ENCODE measurements at places on chromosomes 5 and 9.
A peak's percentile ranks its signal among the peaks of the same experiment; 100 is the strongest.

DNA sequence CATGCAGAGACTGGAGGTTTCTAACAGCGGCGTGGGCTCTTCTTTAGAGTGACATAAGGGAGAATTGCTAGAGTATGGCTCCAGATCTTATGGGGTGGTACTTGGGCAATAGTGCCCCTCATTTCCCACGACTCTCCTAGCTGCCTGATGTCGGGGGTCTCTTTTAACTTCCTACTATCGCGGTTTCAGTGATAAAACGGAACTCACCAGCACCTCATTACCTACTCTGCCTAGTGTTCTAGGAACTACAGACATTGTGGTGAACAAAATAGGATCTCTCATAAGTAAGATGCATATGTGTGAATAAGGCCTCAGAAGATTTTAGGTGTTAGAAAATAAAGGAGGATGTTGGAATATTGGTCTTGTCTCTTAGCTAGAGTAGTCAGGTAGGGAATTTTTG, 1.1 kb downstream of the ICE1 start:
- no peak for DNase-seq

DNA sequence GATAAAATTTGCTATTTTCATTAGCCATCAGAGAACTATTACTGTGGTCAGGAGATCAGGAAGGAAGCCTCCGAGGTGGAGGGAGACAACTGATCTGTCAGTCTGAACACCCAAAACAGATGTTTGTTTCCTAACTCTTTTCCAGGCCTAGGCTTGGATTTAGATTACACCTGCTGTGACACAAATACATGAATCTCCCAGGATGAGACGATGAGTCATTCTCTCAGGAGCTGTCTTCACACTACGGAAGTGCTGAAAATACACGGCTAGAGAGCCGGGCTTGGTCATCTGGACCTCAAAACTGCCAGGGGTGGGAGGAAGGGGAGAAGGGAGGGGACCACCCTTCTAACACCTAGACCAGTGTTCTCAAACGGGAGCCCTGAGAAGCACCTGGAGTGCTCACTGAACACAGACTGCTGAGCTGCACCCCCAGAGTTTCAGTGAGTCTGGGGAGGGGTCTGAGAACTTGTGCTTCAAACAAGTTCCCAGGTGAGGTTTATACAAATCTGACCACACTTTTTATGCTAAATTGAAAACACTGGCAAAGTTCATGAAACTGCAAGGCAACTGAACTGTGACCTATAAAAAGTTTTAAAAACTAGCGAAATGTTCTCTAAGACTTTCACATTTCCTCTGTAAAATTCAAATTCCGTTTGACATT, 80.3 kb upstream of the EQTN start:
- no peak for DNase-seq

GRCh38 chr9:131264231-131264630, 12.1 kb downstream of the FAM78A start:
- no peak for DNase-seq

- DNase-seq = no peak
These were observed 696.9 kb upstream of the C9orf72 start for GRCh38 chr9:28270156-28270555.

DNA sequence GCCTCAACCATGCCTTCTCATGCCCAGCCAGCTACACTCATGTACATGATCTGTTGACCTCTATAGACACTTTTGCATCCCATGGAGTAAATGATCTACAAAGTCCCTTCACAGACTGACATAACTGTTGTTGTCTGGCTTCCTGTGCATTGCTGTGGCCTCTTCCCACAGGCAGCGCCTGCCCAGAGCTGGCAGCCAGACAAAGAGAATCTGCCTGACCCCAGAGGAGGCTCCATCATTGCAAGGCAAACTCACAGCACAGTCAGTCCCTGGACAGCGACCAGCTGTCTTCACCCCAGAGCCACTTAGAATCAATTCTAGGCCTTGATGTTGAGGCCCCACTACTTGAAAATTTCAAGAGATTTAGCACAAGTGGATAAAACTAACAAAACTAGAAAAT, 65.5 kb downstream of the INSYN2B start:
- no peak for DNase-seq

DNA sequence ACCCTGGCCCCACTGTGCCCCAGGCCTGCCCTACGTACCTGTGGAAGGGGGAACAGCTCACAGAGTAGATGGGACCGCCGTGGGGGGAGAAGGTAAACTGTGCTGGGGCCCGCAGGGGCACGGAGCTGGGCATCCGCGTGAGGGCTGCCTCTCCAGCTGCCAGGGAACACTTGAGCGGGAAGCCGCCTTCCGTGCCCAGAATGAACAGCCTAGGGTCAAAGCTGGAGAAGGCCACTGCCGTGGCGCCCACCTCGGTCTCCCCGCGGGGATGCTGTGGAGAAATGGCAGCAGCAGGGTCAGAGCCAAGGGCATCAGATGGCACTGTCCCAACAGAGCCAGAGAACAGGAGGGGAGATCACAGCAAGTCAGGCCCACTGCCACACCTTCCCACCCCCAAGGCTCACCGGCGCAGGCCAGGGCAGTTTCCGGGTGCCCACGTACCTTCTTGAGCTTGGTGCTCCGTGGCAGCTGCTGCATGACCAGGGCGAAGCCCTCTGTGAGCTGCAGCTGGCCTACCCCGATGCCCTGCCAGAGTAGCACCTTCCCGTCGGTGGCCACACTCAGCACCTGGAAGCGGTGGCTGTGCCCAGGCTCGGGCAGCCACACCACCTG, 21.9 kb downstream of the DYNC2I2 start:
- DNase-seq = no peak

DNA sequence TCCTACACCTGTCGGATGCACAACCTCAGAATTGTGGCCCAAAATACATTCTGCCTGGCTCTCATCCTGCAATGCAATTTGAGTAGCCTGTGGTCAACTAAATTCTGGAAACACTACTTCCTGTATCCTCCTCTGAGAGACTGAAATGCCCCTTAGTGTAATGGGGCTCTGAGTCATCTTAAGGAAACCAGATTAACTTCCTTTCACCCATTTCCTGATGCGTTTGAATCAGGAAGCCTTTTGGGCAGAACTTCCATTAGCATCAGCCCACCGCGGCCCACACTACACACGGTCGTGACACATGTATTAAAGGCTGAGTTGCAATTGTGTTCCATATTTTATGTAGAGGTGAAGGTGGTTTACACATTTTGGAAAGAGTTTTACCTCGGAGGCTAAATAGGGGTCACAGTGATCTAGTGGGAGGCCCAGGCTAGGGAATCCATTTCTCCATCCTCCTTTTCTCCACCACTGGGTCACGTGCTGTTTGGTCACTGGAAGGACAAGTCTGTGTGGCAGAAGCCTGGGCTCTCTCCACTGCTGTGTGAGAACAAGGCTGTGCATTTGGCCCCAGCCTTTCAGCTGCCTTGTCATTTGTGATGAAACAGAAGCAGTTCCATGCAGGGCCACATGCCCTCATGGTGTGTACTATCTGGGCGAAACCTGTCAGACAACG, 55.9 kb downstream of the DAP start:
- DNase-seq = no peak

DNA sequence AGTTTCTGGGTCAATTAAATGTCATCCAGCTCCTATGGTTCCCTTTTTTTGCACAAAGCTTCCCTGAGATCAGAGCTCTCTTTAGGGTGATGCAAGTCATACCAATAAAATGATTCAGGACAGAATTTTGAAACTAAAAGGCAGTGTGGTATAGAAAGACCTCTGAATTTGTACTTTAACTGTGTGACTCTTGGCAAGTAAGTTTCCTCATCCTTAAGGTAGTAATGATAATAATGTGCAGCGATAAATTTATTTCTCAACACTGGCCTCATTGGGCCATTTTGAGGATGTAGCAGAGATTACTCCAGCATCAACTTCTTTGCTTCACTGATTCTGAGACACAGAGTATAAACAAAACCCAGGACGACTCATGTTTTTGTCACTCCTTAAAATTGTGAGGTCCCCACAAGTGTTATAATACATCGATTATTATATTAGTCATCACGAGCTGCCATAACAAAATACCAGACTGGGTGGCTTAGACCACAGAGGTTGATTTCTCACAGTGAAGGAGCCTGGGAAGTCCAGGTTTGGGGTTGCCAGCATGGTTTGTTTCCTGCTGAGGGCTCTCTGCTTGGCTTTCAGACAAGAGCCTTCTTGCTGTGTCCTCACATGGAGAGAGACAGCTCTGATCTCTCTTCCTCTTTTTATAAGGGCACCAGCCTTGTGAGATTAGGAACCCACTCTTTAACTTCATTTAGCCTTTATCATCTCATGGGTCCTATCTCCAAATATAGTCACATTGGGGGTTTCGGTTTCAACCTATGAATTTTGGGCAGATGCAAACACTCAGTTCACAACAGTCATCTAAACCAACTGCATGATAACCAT, 293.0 kb downstream of the ZNF608 start:
- DNase-seq = no peak

DNA sequence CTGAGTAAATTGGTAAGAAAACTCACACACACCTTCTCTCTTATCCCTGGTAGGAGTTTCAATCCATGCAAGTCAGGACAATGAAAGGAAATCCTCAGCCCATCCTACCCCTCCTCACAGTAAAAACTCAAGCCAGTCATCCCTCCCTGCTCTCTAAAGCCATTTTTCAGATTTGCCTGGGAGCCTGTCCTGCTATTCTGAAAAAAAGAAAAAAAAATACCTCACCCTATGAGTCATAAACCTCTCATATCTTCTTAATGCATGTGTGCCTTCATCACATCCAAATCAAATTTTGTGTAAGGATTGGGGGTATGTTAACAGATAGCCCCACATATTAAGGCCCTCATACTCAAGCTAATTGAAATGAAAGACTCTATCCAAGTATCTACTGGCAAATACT, 14.1 kb downstream of the UGT3A2 start:
- DNase-seq = no peak

DNA sequence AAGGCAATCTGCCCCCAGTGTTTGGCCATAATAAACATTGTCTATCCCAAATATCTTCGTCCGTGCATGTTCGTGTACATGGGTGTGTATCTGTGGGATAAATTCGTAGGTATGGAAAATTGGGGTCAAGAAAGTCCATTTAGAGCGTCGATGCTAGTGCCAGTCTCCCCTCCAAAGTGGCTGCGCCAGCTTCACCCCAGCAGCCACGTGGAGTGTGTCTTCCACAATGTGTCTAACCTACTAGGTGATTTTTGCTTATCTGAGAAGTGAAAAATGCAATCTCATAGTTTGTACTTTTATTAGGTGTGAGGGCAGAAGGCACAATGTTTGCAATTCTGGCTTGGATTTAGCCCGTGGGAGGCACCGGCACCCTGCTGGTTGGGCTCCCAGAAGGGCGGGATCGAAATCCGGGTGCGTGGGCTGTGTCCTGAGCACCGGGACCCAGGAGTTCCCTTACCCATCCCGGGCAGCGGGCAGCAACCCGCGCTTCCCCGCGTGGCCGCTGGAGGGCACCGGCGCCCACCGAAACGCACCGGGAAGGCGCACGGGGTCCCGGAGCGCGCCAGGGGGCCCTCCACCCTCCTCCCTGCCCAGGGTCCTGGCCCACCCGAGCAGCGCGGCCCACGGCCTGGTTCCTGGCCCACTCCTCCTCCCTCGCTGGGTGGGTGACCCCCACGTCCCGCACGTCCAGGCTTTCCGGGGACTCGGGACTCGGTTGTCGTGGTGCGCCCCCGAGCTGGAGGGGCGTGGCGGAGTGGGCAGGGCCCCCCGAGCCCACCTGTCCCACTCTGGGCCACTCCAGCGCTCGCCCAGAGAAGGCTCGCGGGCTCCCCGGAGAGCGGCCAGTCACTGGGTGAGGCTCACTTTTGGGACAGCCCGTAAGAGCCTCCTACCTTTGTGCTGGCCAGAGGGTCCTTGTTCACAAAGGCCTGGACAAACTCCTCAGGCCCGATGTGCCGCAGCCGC, 55.4 kb upstream of the RNF130 start:
- peak; percentile 25 for DNase-seq

GRCh38 chr5:150321211-150321610, 18.5 kb upstream of the ARSI start:
- DNase-seq = no peak

DNA sequence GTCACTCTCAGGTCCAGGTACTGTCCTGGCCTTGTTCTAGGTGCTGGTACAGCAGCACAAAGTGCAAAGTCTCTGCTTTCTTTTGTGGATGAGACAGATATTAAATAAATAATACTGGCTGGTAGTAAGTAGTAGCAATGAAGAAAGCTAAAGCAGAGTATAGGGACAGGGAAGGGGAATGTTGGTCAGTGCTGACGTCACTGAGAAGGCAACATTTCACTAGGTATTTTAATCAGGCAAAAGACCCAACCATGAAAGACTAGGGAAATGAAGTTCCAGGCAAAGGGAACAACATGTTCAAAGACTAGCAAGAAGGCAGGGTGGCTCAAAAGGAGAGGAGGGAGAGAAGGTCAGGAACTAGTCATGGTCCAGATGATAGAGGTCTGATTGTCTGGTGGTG, 388.2 kb downstream of the YTHDC2 start:
- no peak for DNase-seq

Data from stimulated activated CD4-positive, alpha-beta T cell treated with anti-CD3 and anti-CD28 coated beads, TNF-alpha, amount 100 ng/mL, for 1 hour (primary cell).